ENCODE measurements at places on chromosomes 7 and 10. TPM values are rescaled to one million over a fixed set of nuclear protein-coding genes. Genes with fewer than 3 reads are reported as not detected.
A peak's percentile ranks its signal among the peaks of the same experiment; 100 is the strongest.

DNA sequence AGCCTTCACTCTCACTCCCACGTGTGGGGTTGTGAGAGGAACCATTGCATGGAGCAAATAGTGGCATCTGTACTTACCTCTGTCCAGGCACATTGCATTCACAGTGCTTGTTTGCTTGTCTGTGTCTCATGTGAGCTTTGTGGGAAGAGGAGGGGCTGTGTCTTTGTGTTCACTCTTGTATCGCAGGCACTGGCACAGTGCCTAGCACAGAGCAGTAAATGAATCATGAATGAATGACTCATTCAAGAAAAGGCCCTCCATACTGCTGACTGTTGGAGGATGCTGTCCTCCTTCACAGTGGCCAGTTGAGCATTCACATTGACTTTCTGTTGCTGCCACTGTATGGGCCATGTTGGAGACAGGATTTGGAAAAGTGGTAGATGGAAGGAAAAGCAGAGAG lies 125.3 kb downstream of the SORCS3 start:
- H3K27me3 ChIP-seq: no peaks in the 10 kb centered on the region
- no peak overlapping the region for H3K4me3 ChIP-seq
- H3K4me1 ChIP-seq: no peaks in the 10 kb centered on the region
- no peaks in the 10 kb centered on the region for H3K36me3 ChIP-seq
- no peak overlapping the region for H3K27ac ChIP-seq
- no peak for DNase-seq

GRCh38 chr7:129553899-129554461 lies 51.6 kb downstream of the SMKR1 start:
- H3K27ac ChIP-seq: no peak overlapping the region
- no peak for DNase-seq
- H3K4me1 ChIP-seq: no peaks in the 10 kb centered on the region
- H3K36me3 ChIP-seq: no peaks in the 10 kb centered on the region
- no peak overlapping the region for H3K4me3 ChIP-seq

DNA sequence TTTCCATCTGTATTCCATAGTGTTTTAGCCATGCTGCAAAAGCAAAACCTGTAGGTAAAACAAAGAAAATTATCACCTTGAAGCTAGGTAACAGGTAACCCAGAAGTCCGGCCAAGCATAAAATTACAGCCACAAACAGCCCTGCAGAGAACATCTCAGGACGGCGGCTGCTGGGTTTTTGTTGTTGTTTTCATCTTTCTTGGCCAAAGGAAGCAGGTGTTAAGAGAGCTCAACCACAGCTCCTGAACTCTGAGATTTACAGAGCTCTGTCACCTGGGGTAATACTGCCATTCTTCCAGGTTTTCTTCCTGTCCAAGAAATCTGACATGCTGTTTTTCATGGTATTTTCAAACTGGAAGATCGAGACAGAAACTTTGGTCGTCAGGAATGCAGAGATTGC lies 847 bp upstream of the SCIN start:
- DNase-seq: no peak
- H3K36me3 ChIP-seq: no peaks in the 10 kb centered on the region
- no peaks in the 10 kb centered on the region for H3K27me3 ChIP-seq
- no peak overlapping the region for H3K27ac ChIP-seq
- H3K4me1 ChIP-seq: no peaks in the 10 kb centered on the region

GRCh38 chr10:29849126-29849833 lies 210.1 kb downstream of the JCAD start:
- H3K4me3 ChIP-seq: no peak overlapping the region
- no peak overlapping the region for H3K27ac ChIP-seq
- H3K36me3 ChIP-seq: no peaks in the 10 kb centered on the region
- no peaks in the 10 kb centered on the region for H3K27me3 ChIP-seq
- no peak for DNase-seq

GRCh38 chr10:102917314-102917961 lies 656 bp upstream of the CNNM2 start:
- peak; percentile 79 for DNase-seq
- H3K4me3 ChIP-seq: peak overlapping the region; percentile 87
- H3K27ac ChIP-seq: peak overlapping the region; percentile 81
- no peaks in the 10 kb centered on the region for H3K4me1 ChIP-seq

GRCh38 chr10:30074090-30074489 lies 14.7 kb upstream of the JCAD start:
- H3K27me3 ChIP-seq: peaks cover 3% of the 10 kb centered on the region
- DNase-seq: no peak
- no peaks in the 10 kb centered on the region for H3K36me3 ChIP-seq
- peaks cover 11% of the 10 kb centered on the region for H3K4me1 ChIP-seq

DNA sequence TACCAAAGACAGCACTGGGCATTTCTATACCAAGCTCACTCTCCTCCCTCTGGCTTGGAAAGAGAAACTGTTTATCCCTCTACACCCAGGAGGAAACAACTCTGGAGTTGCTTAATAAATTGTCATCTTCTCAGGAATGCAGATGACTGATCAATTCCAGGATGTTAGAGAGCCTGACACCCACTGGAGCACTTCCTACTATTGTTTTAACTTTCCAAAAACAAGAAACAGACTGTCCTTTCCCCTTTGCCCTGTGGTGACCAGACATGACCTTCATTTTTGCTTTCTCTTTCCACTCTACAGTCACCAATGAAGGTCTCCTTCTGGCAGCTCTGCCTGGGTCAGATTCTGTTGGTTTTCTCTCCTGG lies 19.6 kb downstream of the GIMAP4 start:
- no peaks in the 10 kb centered on the region for H3K4me1 ChIP-seq
- DNase-seq: no peak
- no peak overlapping the region for H3K4me3 ChIP-seq
- H3K27me3 ChIP-seq: no peaks in the 10 kb centered on the region
- H3K36me3 ChIP-seq: no peaks in the 10 kb centered on the region
- H3K27ac ChIP-seq: no peak overlapping the region

DNA sequence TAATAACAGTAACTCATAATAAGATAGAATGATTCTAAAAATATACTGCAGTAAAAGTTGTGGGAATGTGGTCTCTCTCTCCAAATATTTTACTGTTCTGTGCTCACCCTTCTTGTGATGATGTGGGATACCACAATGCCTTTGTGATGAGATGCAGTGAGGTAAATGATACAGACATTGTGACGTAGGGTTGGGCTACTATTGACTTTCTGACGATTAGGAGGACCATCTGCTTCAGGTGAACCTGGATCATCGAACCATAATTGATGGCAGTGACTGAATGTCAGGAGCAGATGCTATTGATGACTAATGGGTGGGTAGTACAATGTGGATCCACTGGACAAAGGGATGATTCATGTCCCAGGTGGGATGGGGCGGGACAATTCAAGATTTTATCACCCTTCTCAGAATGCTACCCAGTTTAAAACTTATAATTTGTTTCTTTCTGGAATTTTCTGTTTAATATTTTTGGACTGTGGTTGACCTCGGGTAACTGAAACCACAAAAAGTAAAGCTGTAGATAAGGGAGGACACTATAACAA lies 73.9 kb upstream of the ARMC3 start:
- no peaks in the 10 kb centered on the region for H3K4me1 ChIP-seq
- no peak for DNase-seq
- H3K4me3 ChIP-seq: no peak overlapping the region

DNA sequence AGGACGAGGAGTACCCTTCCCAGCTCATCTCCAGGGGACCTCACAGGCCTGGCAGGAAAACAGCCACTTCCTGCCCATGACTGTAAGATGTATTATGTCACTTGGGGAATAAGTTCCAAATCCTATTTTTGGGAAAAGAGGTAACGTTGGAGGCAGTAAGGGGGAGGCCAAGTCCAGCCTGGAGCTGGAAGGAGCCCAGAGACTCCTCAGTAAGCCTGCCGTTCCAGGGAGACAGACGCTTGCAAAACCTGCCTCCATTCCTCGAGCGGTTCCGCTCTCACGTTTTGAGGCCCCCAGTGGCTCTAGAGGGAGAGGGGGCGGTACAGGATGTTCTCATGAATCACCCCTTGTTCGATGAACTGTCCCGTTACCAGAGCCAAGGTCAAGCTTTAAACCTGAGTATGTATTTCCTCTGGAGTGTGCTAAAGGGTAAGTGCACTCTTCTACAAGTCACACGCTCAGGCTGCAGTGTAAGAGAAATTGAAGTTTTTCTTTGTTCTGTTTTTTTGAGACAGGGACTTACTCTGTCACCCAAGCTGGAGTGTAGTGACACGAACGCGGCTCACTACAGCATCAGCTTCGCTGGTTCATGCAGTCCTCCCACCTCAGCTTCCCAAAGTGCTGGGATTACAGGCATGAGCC lies 45.5 kb upstream of the CYTH3 start:
- no peak overlapping the region for H3K4me3 ChIP-seq
- no peak overlapping the region for H3K27ac ChIP-seq
- H3K4me1 ChIP-seq: no peaks in the 10 kb centered on the region
- no peaks in the 10 kb centered on the region for H3K36me3 ChIP-seq
- no peaks in the 10 kb centered on the region for H3K27me3 ChIP-seq

- H3K4me1 ChIP-seq: no peaks in the 10 kb centered on the region
- no peaks in the 10 kb centered on the region for H3K27me3 ChIP-seq
- DNase-seq: no peak
- no peak overlapping the region for H3K4me3 ChIP-seq
- H3K27ac ChIP-seq: no peak overlapping the region
These were observed 17.8 kb upstream of the IFIT2 start for GRCh38 chr10:89283936-89284475.

GRCh38 chr7:30612658-30613265 lies 18.1 kb downstream of the GARS1 start:
- no peak overlapping the region for H3K27ac ChIP-seq
- no peaks in the 10 kb centered on the region for H3K27me3 ChIP-seq
- H3K36me3 ChIP-seq: peaks cover 96% of the 10 kb centered on the region
- H3K4me3 ChIP-seq: no peak overlapping the region
- no peaks in the 10 kb centered on the region for H3K4me1 ChIP-seq

DNA sequence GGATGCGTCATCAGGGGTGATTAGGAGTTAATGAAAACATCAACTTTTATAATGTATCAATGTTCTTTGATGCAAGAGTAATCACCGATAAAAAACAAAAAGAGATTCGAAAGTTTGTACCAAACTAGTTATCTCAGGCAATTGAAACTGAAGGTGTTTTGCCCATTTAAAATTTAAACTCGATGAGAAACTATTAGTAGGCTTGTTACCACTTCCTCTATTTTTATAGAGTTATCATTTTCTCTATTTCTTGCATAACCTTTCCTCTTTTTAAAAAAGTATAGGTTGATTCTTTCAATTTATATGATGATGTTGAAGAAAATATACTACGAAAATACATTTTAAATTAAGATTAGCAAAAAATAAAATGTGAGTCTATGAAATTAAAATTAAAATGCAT lies 597.3 kb upstream of the POT1 start:
- H3K4me1 ChIP-seq: no peaks in the 10 kb centered on the region
- no peak overlapping the region for H3K27ac ChIP-seq
- H3K36me3 ChIP-seq: no peaks in the 10 kb centered on the region
- H3K27me3 ChIP-seq: no peaks in the 10 kb centered on the region
- H3K4me3 ChIP-seq: no peak overlapping the region

DNA sequence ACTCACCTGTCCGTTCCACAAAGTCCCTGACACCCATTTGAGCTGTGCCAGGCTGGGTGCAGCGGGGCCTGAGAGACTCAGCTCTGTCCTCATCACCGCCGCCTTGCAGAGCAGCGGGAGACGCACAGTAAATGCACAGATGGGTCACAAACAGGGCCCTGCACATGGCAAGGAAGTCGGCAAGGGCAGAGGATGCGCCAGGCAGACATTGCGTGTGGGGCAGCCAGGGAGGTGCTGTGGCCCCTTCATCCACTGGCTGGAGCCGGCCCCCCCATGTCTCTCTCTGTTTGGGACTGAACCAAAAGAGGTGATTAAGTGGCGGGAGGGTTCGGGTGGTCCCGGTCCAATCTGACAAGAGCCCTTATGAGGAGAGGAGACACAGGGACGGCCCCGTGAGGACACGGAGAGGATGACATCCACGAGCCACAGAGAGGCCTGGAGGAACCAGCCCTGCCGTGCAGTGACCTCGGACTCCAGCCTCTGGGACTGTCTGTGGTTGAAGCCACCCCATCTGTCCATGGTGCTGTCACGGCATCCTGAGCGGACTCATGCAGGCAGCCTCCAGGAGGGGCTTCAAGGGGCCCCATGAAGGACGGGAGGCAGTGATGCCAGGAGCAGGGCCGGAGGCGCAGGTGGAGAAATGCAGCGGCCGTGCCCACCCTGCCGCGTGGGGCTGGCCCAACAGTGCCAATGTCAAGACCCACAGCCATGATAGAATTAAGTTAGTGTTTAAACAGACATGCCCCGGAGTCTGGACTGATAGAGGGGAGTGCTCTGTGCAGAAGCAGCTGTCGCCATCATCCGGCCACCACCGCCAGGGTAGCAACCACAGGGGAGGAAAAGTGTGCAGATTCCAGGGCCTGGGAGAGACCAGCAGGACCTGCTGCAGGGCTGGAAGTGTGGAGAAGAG lies 28.4 kb upstream of the FOXL3 start:
- no peak for DNase-seq
- H3K27me3 ChIP-seq: peaks cover 5% of the 10 kb centered on the region
- H3K36me3 ChIP-seq: no peaks in the 10 kb centered on the region
- no peaks in the 10 kb centered on the region for H3K4me1 ChIP-seq

- H3K27ac ChIP-seq: no peak overlapping the region
- H3K36me3 ChIP-seq: no peaks in the 10 kb centered on the region
- H3K4me1 ChIP-seq: no peaks in the 10 kb centered on the region
- H3K27me3 ChIP-seq: no peaks in the 10 kb centered on the region
- H3K4me3 ChIP-seq: no peak overlapping the region
- DNase-seq: no peak
These were observed 527.1 kb downstream of the GFRA1 start for GRCh38 chr10:115745943-115746342.

- no peaks in the 10 kb centered on the region for H3K27me3 ChIP-seq
- no peaks in the 10 kb centered on the region for H3K36me3 ChIP-seq
- H3K27ac ChIP-seq: no peak overlapping the region
- no peaks in the 10 kb centered on the region for H3K4me1 ChIP-seq
- no peak for DNase-seq
These were observed 43.6 kb downstream of the NKX6-2 start for GRCh38 chr10:132742167-132742836.

GRCh38 chr10:114714281-114714741 lies 56.2 kb upstream of the ABLIM1 start:
- no peak for DNase-seq
- no peaks in the 10 kb centered on the region for H3K4me1 ChIP-seq
- no peak overlapping the region for H3K27ac ChIP-seq
- H3K27me3 ChIP-seq: no peaks in the 10 kb centered on the region

- no peak overlapping the region for H3K27ac ChIP-seq
- H3K36me3 ChIP-seq: no peaks in the 10 kb centered on the region
- peaks cover 35% of the 10 kb centered on the region for H3K27me3 ChIP-seq
- H3K4me1 ChIP-seq: no peaks in the 10 kb centered on the region
- DNase-seq: no peak
These were observed 28.9 kb downstream of the COL17A1 start for GRCh38 chr10:104056619-104057273.

- H3K36me3 ChIP-seq: no peaks in the 10 kb centered on the region
- no peak for DNase-seq
- no peak overlapping the region for H3K27ac ChIP-seq
- no peaks in the 10 kb centered on the region for H3K4me1 ChIP-seq
These were observed 384.1 kb upstream of the COBL start for GRCh38 chr7:51700593-51701215.

- no peaks in the 10 kb centered on the region for H3K4me1 ChIP-seq
- no peak overlapping the region for H3K4me3 ChIP-seq
- no peaks in the 10 kb centered on the region for H3K36me3 ChIP-seq
- DNase-seq: no peak
These were observed 3.6 kb downstream of the ITPRID1 start for GRCh38 chr7:31517513-31517912.

MSMB gene
- total RNA-seq: not detected

AKR1C4 gene
- not detected for total RNA-seq

HOXA1 gene
- not detected for total RNA-seq

NXPH1 gene
- 0.07 TPM for total RNA-seq

PON1 gene
- not detected for total RNA-seq

CDHR1 gene
- total RNA-seq: 0.20 TPM
